ENCODE measurements at places on chromosomes 5 and 9.

- DNase-seq, result peak; percentile 26
Measured at GRCh38 chr5:95317085-95317484, 32.2 kb upstream of the MCTP1 start.

DNA sequence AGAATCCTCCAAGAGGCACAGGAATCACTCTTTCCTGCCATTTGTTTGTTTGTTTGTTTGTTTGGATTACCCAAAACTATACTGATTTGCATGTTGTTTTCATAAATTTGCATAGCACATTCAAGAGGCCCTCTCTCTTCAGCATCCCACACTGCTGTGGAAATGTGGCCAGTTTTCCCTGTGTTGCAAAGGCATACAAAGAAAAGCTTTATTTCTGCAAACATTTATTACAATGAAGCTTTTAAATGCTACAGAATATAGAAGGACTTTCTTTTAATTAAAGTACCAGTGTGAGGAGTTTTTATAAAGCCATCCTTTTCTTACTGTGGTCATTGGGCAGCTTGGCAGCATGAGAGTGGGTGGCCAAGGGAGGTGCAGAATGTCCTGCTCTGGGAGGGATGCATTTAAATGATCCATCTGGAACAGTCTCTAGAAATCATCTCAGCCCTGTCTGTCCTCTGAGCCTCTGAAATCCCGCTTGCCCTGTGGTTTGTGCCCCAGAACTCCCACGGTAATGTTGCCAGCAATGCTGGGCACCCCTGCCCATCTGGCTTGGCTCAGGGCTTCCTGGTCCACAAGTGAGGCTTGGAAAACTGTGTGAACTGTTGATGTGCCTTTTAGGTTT is 356.8 kb upstream of the KIF2A start:
- DNase-seq, result no peak

GRCh38 chr5:16178745-16179372 is 732 bp downstream of the MARCHF11 start:
- DNase-seq, result peak; percentile 97

- DNase-seq, result no peak
Measured at GRCh38 chr5:135392256-135392655, 6.8 kb downstream of the MACROH2A1 start.

DNA sequence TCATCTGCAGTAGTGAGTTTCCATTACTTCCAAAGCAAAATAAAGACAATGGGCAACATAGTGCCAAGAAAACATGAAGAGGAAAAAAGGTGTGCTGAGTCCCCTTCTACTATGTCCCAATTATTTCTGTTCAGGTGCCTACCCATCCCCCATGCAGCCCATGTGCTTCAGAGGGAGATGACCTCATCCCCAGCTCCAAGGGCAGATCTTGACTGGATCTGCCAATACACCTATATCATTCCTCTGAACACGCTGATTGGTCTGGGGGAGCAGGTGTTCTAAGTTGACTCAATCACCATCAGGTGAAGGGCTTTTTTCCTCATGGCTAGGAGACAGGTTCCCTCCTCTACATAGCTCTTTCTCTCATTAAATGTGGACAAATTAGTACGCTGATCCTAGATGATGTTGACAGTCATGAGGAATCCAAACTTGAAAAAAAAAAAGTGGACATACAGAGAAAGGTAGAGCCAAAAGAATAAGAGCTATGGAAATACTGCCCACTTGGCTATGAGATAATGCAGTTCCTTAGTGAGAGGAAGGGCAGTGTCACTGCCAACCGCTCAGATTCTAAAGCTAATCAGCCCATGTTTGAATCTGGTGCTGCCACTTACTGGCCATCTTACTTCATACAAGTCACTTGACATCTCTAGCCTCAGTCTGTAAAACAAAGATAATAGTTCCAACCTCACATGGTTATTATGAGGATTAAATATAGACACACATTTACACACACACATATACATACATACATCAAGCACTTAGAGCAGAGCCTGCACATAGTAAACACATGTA is 23.1 kb downstream of the PRELID2 start:
- DNase-seq, result peak; percentile 38

GRCh38 chr5:52811067-52811749 is 23.5 kb downstream of the ITGA1 start:
- DNase-seq, result no peak
